Occipital lobe (tissue), 3 donors: ENCODE measurements at places on chromosomes 4 and X. TPM values are rescaled to one million over a fixed set of nuclear protein-coding genes. Genes with fewer than 3 reads are reported as not detected.

Gene BCORL1
- total RNA-seq, result 3.7 TPM

Gene AWAT2
- not detected for total RNA-seq

Gene CTSO
- total RNA-seq, result 8.7 TPM

Gene DMD
- total RNA-seq, result 78.5 TPM

Gene CITED1
- 3.0 TPM for total RNA-seq

Gene TCEAL2
- 18.7 TPM for total RNA-seq

Gene CXCL6
- 0.62 TPM for total RNA-seq

Gene VGLL1
- not detected for total RNA-seq

Gene TCP11X2
- total RNA-seq, result 0.62 TPM

Gene SPANXD
- total RNA-seq, result not detected

Gene SOX3
- total RNA-seq, result 5.6 TPM

Gene HPGDS
- total RNA-seq, result 1.4 TPM

Gene RIBC1
- total RNA-seq, result 1.1 TPM

Gene SHOX
- total RNA-seq, result under 0.01 TPM

Gene ATOH1
- not detected for total RNA-seq

Gene KLB
- not detected for total RNA-seq

Gene FSTL5
- total RNA-seq, result 60.8 TPM

Gene FGB
- total RNA-seq, result 2.8 TPM

Gene RAP2C
- total RNA-seq, result 19.2 TPM

Gene GSPT2
- total RNA-seq, result 15.8 TPM

Gene AFF2
- total RNA-seq, result 343 TPM

Gene OTC
- total RNA-seq, result 0.31 TPM

Gene NLGN4X
- total RNA-seq, result 56.1 TPM

Gene PLS3
- total RNA-seq, result 102 TPM

Gene CLNK
- total RNA-seq, result not detected

Gene SPANXN1
- total RNA-seq, result not detected

Gene TRIM60
- not detected for total RNA-seq

Gene GRPR
- total RNA-seq, result 2.2 TPM

Gene ITIH6
- not detected for total RNA-seq

Gene FAM47A
- total RNA-seq, result not detected

Gene BEND2
- total RNA-seq, result under 0.01 TPM

Gene MAGEB17
- total RNA-seq, result 0.16 TPM

Gene SULT1B1
- total RNA-seq, result 0.31 TPM

Gene GLRA3
- total RNA-seq, result 5.0 TPM

Gene CDX4
- total RNA-seq, result not detected

Gene KANTR
- 31.4 TPM for total RNA-seq

Gene GAGE12G
- total RNA-seq, result not detected

Gene RAB39B
- 28.2 TPM for total RNA-seq

Gene ARHGEF6
- total RNA-seq, result 23.1 TPM

Gene ARMCX6
- 19.7 TPM for total RNA-seq

Gene FGFRL1
- total RNA-seq, result 2.3 TPM

Gene AGTR2
- total RNA-seq, result under 0.01 TPM

Gene REELD1
- not detected for total RNA-seq

Gene ASB5
- total RNA-seq, result 0.47 TPM

Gene SSX3
- not detected for total RNA-seq

Gene CABS1
- total RNA-seq, result not detected

Gene EMD
- 17.2 TPM for total RNA-seq

Gene SUPT20HL2
- total RNA-seq, result not detected
